Activated T-helper 1 cell treated with Interleukin-2 at 50 U/mL for 16 hours (primary cell): ENCODE measurements at places on chromosomes 12 and 14.
A peak's percentile ranks its signal among the peaks of the same experiment; 100 is the strongest.

DNA sequence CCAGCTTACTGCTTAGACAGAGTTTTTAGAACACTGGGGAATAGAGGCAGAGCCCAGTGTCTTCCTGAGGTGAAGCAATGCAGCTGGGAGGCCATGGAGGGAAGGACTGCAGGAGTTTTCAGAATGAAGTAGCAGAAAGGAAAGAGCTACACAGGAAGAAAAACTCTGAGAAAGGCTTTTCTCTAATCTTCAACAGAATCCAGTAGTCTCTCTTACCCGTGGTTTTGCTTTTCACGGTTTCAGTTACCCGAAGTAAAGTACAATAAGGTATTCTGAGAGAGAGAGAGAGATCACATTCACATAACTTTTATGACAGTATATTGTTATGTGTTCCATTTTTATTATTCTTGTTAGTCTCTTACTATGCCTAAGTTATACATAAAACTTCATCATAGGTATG, 761.6 kb downstream of the BCL11B start:
- no peak for DNase-seq

DNA sequence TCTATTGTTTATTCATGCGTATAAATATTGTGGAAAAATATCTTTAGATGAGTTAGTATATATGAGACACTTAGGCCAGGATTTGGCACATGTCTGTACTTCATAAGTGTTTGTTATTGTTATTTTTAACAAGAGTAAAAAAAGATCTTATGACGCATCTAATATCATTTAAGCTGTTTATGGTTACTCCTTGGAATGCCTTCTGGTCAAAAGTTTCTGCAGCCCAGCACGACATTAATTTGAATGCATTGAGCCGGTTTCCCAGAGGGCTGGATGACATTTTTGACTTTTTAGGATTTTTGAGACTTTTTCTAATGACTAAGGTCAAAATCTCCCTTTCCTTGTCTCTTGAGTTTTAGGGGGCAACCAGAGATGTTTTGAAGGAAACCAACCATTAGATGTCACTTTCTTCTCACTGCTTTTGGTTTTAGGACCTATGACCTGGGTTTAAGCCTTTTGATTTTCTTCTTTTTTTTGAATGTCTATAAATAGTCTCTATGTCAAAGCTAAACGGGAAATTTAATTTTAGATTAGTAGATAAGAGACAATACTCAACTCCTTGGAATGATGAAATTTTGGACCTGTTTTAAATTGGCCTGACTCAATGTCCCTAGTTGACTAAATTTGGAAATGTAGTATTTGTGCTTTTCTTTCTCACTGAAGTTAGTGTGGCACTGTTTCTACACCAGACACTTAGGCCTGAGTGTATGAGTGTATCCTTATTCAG, 215.5 kb downstream of the AEBP2 start:
- no peak for DNase-seq

- no peak for DNase-seq
Observed at GRCh38 chr12:45289245-45290215, 73.6 kb downstream of the ANO6 start.

DNA sequence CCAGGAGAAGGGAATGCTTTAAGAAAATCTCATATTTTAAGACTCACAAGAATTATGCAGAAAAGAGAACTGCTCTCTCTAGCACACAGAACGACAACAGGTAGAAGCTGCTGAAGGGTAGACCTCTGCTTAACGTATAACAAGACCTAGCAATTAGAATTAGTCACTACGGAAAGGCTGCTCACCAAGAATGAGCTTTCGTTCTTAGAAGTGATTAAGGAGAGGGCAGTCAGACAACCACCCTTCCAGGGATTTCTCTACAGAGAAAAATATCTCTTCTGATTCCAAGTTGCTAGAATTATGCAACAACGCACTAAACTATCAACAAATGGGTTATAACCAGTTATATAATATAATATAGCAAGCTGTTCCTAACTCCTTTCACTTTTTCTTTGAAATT, 18.6 kb downstream of the LRIG3 start:
- DNase-seq, result no peak

- no peak for DNase-seq
Observed at GRCh38 chr14:72603639-72604038, 290.3 kb downstream of the DPF3 start.

- no peak for DNase-seq
Observed at GRCh38 chr12:98780261-98780660, 135.2 kb downstream of the APAF1 start.

GRCh38 chr14:61646366-61647116, 48.8 kb upstream of the HIF1A start:
- DNase-seq, result no peak

DNA sequence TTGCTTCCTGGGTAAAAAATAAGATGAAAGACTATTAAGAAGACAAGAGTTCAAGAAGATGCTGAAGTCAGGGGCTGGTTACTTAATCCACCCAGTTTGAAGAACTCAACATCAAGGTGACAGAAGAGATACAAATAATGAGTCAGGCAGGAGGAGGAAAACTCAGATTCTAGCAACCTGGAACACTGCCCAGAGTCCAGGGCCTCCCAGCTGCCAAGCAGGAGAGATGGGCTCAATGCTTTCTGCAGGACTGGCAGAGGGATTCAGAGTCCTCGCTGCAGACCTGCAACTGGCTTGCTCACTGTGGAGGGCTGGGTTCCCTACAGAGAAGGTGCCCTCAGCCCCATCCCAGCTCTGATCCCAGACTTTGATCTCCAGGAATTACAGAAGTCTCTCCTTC, 28.6 kb upstream of the CEBPE start:
- no peak for DNase-seq

GRCh38 chr12:22738945-22739344, 114.0 kb downstream of the ETNK1 start:
- DNase-seq, result no peak

DNA sequence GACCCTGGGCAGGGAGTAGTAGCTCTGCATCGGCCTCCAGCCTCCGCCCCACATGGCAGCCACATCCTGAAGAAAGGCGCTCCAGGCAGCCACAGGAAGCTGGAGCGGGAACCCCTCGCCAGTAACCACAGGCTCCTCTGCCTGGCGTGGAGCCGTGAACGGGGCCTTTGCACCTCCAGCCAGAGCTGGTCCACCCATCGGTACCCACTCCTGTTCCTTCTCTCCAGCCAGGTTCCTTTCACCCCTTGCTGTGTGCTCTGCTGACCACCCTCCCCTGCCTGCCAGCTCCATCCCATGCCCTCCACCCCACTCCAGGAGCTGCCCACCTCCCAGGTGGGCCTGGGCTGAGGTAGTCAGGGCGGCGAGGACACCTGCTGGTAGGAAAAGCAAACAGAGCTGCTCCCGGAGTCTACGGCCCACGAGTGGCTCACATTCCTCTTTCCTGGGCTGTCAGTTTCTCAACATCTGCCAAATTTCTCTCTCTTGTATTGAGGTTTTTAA, 2.7 kb downstream of the TGFB3 start:
- DNase-seq, result no peak

DNA sequence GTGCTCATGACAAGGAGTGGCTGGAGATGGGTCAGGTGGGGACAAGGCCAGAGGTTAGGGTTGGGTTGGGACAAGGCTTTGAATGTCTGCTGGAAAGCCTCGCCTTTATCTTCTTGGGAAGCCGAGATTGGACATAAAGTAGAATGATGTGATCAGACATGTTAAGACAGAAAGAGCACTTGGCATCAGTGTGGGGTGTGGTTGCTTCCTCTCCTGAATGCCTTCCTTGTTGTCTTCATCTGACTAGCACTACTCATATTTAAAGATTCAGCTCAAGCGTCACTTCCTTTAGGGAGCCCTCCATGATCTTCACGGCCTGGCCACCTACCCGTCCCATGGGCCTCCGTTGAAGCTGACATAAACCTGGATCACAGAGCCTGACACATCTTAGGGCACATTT, 14.8 kb upstream of the C12orf75 start:
- DNase-seq, result no peak

- no peak for DNase-seq
Observed at GRCh38 chr14:93520053-93520607, 89.4 kb downstream of the UNC79 start.

DNA sequence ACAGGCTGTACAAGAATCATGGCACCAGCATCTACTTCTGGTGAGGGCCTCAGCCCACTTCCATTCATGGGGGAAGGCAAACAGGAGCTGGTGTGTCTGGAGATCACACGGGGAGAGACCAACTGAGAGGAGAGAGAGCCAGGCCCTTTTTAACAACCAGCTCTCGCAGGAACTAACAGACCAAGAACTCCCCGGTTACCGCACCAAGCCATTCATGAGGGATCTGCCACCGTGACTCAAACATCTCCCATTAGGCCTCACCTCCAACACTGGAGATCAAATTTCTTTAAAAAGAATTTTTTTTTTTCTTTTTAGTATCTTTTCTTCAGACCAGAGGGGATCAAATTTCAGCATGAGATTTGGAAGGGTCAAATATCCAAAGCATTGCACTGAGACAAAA, 16.7 kb upstream of the AQP2 start:
- no peak for DNase-seq

- DNase-seq, result no peak
Observed at GRCh38 chr14:102694530-102695166, 82.6 kb upstream of the TRAF3 start.

GRCh38 chr12:93136253-93137055, 207.4 kb upstream of the EEA1 start:
- no peak for DNase-seq

DNA sequence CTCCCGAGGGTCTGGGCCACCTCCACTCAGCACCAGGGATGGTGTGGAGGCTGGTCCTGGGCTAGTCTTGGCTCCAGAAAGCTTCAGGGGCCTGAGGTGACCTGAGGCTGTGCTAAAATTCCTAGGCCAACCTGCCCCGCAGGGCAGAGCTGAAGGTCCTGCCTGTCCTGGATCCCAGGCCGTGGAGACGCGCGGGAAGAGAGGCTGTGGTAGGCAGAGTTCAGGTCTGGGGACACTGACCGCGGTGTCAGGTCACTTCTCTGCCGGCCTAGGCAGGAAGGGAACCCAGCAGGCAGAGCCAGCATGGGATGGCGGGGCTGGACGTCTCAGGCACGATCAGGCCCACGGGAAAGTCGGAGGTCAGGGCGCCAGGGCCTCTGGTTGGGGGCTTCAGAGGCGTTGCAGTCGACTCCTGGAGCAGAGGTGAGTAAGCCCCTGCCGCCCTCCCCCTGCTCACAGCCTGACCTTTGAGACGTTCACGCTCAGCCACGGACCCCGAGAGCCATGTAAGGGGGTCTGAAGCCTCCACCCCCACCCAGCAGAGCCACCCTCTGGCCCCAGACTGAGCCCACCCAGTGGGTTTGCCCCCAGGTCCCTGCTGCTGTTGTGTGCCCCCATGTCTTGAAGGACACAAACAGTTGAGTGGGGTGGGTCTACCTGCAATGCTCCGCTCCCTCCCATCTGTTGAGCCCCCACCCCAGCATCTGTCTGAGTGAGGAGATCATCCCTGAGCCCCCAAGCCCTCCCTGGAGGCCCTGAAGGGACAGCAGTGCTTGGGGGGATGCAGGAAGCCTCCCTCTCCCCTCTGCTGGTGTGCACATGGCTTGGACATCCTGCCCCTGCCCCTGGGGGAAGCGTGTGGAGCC, 142.7 kb downstream of the KIF26A start:
- no peak for DNase-seq

DNA sequence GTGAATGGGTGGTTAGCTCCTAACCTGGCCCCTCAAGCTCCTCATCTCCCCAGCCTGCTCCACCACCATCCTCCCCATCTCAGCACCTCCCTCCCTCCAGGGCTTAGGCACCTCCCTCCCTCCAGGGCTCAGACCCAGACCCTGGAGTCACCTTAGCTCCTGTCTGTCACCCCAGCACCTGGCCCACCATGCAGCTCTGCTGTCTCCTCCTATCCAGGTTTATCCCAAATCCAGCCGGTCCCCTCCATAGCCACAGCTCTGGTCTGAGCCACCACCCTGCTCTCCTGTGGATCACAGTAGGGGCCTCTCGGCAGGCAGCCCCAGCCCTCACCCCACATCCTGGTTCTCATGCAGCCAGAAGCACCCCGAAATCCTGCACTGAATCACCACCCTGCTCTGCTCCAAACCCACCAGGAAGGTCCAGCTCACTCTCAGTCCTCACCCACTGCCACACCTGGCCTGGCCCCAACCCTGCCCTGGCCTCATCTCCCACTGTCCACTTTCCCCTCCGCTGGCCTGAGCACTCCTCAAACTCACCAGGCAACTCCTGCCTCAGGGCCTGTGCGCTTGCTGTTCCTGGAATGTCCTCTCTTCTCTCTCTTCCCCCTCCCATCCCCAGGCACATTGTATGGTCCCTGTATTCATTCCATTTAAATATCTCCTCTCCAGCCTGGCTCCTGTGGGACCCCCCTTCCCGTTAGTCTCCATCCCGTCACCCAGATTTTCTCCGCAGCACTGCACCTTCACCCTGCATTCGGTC, 62.6 kb downstream of the DIO3 start:
- no peak for DNase-seq

- no peak for DNase-seq
Observed at GRCh38 chr12:6373022-6373787, 2.2 kb downstream of the SCNN1A start.

- no peak for DNase-seq
Observed at GRCh38 chr12:128323145-128323920, 56.4 kb downstream of the TMEM132C start.

- DNase-seq, result no peak
Observed at GRCh38 chr12:25074954-25075353, 120.0 kb downstream of the DNAI7 start.

DNA sequence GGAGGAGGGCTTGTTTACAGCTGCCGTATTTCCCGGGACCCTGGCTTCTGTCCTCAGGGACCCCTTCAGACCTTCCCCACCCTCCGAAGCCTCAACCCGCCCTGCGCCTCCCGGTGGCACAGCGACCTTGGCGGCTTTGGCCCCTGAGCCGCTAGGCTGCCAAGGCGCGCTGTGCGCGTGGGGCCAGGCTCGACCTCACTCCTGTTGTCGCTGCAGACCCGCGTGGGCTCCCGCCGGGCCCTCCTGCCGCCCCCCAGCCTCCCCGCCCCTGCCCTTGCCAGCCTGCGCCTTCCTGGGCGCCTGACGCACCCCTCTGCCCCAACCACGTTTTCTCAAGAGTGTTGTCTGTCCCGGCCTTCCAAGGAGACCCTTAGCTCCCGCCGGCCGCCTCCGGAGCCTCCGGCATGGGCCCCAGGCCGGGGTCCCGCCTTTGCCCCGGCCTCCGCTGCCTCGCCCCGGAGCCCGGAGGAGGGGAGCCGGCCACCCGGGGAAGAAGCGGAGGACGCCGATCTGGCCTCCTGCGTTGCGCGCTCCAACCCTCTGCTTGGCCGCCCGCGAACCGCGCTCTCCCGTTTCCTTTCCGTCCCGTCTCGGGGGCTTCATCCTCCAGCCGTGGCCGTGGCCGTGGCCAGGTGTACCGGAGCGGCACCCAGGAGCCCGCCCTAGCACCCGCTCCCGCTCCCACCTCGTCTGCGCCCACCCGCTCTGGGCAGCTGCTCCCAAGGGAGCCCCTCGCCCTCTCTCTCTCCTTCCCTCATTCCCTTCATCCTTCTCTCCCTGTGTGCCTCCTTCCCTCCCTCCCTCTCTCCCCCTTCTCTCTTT, 19.9 kb downstream of the PPP2R5C start:
- peak; percentile 16 for DNase-seq

- no peak for DNase-seq
Observed at GRCh38 chr14:39988939-39989338, 556.7 kb upstream of the FBXO33 start.

- no peak for DNase-seq
Observed at GRCh38 chr14:91754819-91755218, 22.9 kb upstream of the CATSPERB start.

- DNase-seq, result no peak
Observed at GRCh38 chr12:49882851-49883464, 20.7 kb downstream of the FAIM2 start.

- DNase-seq, result no peak
Observed at GRCh38 chr12:123945287-123946151, 27.1 kb downstream of the CCDC92 start.

- DNase-seq, result no peak
Observed at GRCh38 chr14:82501554-82501953, 967.9 kb upstream of the SEL1L start.

- no peak for DNase-seq
Observed at GRCh38 chr14:20177433-20177974, 13.2 kb upstream of the OR11G2 start.
